Breast epithelium (tissue), 4 donors: ENCODE measurements at places on chromosomes 3 and 15. TPM values are rescaled to one million over a fixed set of nuclear protein-coding genes. Genes with fewer than 3 reads are reported as not detected.
A peak's percentile ranks its signal among the peaks of the same experiment; 100 is the strongest.

The HIGD2B gene
- not detected for total RNA-seq

DNA sequence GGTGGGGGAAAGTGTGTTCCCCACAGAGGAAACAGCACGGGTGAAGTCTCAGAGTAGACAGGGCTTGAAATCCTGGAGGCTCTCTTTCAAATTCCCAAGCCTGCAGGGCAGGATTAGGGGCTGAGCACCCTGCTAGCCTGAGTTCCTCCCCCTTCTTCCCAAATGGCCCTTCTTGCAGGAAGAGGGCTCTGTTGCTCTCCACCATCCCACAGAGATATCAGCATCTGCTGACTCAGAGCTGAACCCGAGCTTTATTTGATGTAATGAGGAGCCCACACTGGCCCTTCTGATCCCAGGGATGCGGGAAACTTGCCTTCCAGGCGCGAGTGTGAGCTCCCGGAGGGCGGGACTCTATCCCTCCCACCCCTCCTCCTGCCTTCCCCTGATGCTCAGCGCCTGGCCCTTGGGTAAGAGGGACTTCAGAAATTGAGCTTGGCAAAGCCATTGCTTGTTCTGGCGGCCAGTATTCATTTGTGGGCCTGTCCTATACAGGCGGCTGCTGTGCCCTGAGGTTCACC, 1.4 kb upstream of the STRA6 start:
- no peaks in the 10 kb centered on the region for H3K27me3 ChIP-seq
- H3K36me3 ChIP-seq: no peaks in the 10 kb centered on the region
- no peak overlapping the region for H3K4me3 ChIP-seq
- peaks cover 9% of the 10 kb centered on the region for H3K4me1 ChIP-seq
- no peak for DNase-seq
- peak overlapping the region; percentile 25 for H3K27ac ChIP-seq

DNA sequence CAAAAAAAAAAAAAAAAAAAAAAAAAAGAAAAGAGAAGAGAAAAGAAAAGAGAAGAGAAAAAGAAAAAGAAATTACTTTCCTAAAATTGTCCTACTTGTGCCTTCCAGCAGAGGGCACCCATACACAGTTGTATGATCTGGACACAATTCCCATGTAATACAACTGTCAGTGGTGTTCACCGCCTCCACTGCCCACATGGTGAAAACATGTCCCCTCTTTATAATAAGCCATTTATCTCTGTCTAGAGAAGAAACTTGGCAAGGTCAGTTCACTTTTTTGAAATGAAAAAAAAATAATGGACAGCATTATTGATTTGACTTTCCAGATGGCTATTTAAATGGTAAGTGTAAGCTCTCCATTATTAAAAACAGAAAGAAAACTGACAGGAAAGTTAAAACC, 459.4 kb downstream of the GBE1 start:
- no peak for DNase-seq
- H3K36me3 ChIP-seq: no peaks in the 10 kb centered on the region
- H3K27ac ChIP-seq: no peak overlapping the region

The FBXO45 gene
- 5.6 TPM for total RNA-seq

The ZNF80 gene
- total RNA-seq: not detected
